Lung (tissue), 17 donors: ENCODE measurements at places on chromosomes 12 and 14.

DNA sequence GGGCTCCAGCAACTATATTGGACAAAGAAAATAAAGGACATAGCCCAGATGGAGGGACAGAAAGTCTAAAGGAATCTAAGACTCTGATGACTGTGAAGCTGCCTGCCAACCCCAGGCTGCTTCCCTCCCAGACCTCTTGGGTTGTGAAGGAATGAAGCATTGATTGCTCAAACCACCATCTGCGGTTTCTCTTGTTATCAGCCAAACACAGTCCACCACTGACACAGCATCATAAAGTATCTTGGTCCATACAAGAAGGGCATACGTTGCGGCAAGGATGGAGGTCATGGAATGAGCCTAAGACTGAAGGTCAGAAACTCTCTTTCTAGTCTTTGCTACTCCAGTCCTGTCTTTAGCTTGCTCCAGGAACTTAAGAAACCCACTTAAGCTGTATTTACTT, 58.5 kb upstream of the PLXNC1 start:
- H3K27me3 ChIP-seq: no peaks in the 10 kb centered on the region
- no peaks in the 10 kb centered on the region for H3K36me3 ChIP-seq
- H3K4me3 ChIP-seq: no peak overlapping the region
- no peak for DNase-seq

- H3K36me3 ChIP-seq: no peaks in the 10 kb centered on the region
- H3K27me3 ChIP-seq: no peaks in the 10 kb centered on the region
- H3K4me3 ChIP-seq: no peak overlapping the region
- no peaks in the 10 kb centered on the region for H3K4me1 ChIP-seq
- no peak overlapping the region for H3K27ac ChIP-seq
Observed at GRCh38 chr12:19912991-19913390, 455.3 kb upstream of the PDE3A start.

DNA sequence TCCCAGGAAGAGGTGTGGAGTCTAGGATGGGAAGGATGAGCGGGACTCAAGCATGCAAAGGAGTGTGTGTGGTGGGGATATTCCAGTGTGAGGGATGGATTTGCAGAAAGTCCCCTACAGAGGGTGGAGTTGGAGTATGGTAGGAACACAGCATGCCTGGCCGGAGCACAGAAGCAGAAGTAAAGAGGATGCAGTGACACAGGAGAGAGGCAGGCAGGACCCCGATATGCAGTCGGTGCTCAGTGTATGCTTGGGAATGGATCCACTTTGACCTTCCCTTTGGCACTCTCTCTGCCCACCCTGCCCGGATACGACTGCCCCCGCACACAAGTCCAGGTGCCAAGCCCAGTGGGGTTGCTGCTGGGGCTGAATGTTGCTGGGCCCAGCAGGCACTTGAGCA, 21.3 kb downstream of the WSCD2 start:
- no peaks in the 10 kb centered on the region for H3K4me1 ChIP-seq
- no peaks in the 10 kb centered on the region for H3K27me3 ChIP-seq
- H3K36me3 ChIP-seq: no peaks in the 10 kb centered on the region
- no peak overlapping the region for H3K27ac ChIP-seq
- DNase-seq: no peak
- no peak overlapping the region for H3K4me3 ChIP-seq

DNA sequence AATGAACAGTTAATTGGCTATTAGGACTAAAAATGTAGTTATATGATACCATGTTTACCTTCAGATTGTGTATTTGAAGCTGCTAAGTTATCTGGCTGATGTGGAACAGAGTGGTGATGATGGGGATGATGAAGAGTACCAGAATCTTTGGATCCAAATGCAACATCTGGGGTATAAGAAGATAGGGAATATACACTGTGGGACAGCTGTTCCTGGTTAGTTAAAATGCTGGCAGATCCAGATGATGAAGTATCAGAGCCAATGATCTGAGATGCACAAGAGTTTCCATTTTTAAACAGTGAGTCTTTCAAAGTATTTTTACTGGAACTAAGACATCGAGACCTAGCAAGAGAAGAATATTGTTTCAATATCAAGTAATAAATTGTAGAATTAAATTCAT, 31.6 kb downstream of the SENP1 start:
- H3K4me1 ChIP-seq: no peaks in the 10 kb centered on the region
- DNase-seq: no peak
- peaks cover 9% of the 10 kb centered on the region for H3K36me3 ChIP-seq
- no peak overlapping the region for H3K27ac ChIP-seq

GRCh38 chr12:117472983-117473382, 111.6 kb upstream of the NOS1 start:
- no peaks in the 10 kb centered on the region for H3K27me3 ChIP-seq
- DNase-seq: no peak
- H3K4me1 ChIP-seq: no peaks in the 10 kb centered on the region

DNA sequence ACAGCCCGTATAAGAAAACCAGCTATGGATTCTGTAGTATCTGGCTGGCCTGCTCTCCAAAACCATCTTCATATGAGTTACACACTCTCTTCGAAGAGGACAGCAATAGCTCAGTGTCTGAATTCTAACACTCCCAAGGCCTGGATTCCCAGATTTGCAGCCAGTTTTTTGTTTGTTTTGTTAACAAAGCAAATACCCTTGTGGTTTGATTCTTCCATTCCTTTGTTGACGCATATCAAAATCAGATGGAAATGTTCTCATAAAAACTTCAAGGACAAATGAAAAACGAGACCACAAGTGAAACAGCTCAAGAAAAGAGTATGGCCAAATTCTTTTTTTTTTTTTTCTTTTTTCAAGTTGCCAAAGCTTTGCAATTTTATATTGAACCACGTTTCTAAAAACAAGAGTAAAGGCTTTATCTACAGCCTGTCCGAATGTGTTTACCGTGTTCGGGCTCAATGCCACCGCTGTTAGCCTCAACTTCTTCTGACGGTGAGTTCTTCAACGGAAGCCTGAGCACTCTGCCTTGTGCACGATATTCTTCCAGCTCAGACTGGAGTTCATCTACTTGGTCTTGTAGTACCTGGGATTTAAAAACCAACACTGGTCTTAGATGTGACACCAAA, 67.5 kb downstream of the NIN start:
- H3K27me3 ChIP-seq: no peaks in the 10 kb centered on the region
- DNase-seq: no peak
- H3K4me3 ChIP-seq: no peak overlapping the region
- peaks cover 33% of the 10 kb centered on the region for H3K36me3 ChIP-seq

DNA sequence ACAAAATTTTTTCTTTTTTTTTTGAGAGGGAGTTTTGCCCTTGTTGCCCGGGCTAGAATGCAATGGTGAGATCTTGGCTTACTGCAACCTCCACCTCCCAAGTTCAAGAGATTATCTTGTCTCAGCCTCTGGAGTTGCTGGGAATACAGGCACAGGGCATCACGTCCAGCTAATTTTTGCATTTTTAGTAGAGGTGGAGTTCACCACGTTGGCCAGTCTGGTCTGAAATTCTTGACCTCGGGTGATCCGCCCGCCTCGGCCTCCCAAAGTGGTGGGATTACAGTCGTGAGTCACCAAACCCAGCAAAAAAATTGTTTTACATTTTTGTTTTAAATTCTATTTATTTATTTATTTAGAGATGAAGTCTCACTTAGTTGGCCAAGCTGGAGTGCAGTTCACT, 4.7 kb upstream of the SLC2A14 start:
- H3K4me1 ChIP-seq: no peaks in the 10 kb centered on the region
- H3K4me3 ChIP-seq: no peak overlapping the region

- H3K4me1 ChIP-seq: no peaks in the 10 kb centered on the region
- peaks cover 14% of the 10 kb centered on the region for H3K27me3 ChIP-seq
- H3K27ac ChIP-seq: no peak overlapping the region
Observed at GRCh38 chr12:114206525-114206924, 199.4 kb downstream of the TBX5 start.

DNA sequence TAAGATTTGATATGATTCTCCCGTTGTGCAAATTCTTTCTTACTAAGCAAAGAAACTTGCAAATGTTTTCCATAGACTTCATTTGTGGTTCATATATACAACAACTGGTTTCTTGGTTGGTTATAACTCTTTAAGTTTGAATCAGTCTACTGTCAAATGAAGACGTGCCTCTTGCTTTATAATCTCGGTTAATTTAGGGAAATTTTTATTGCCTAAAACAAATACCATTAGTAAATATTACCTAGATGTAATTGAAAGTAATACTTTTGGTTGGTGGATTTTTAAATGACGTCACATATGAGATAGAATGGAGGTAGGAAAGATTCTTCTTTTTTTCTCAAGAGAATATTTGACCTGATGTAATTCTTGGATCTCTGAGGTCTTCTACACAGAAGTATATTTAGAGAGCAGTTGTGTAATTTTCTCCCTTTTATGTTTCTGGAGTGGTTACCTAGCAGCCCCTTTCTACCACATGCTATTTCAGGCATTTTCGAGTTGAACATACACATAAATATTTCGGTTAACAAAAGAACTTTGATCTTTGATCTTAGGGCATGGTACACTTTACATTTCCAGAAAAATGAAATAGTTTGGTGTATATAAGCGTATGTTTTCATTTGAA, 1.7 kb downstream of the ATF7IP start:
- no peaks in the 10 kb centered on the region for H3K36me3 ChIP-seq
- H3K4me3 ChIP-seq: no peak overlapping the region
- H3K27ac ChIP-seq: peak overlapping the region; percentile 79
- DNase-seq: peak; percentile 73

GRCh38 chr12:32501835-32502333, 102.5 kb downstream of the FGD4 start:
- no peaks in the 10 kb centered on the region for H3K27me3 ChIP-seq
- peak overlapping the region; percentile 43 for H3K27ac ChIP-seq
- H3K4me1 ChIP-seq: peaks cover 53% of the 10 kb centered on the region
- DNase-seq: peak; percentile 74
- H3K36me3 ChIP-seq: no peaks in the 10 kb centered on the region

DNA sequence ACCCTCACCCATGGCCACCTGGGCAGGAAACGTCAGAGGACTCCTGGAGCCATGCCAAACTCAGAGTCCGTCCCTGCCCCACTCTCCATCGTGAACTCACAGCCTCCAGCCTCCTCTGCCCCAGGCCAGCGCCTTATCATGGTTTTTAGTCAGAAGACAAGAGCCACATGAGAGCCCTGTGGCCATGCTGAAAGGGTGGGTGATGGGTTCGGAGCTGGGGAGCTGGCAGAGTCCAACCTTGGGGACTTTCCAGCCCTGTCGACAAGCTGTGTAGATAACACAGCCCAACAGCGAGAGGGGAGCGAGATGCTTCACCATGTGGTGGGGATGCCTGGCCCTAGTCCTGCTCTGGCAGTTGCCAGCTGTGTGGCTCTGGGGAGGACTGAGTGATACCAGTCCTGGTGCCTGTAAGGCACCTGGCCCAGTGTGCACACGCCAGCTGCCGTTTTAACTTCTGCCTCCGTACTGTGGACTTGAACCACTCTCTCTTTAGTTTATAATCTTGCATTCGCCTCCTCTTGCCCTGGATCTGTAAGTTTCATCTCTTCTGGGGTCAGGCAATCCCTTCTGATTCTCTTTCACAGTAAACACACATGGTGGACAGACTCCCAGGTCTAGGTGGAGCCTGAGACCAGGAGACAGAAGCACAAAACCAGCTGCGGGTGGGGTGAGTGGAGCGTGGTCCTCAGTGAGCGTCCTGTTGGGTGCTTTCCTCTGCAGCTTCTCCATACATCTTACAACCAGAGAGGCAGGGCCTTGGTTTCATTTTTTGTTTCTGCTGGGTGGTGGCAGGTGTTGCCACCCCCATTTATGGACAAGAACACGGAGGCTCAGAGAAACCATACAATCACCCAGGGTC, 55.3 kb downstream of the RIN3 start:
- no peaks in the 10 kb centered on the region for H3K4me1 ChIP-seq
- no peaks in the 10 kb centered on the region for H3K36me3 ChIP-seq
- no peak overlapping the region for H3K27ac ChIP-seq
- no peak for DNase-seq
- H3K4me3 ChIP-seq: no peak overlapping the region

GRCh38 chr12:89208661-89209096, 143.6 kb downstream of the DUSP6 start:
- no peaks in the 10 kb centered on the region for H3K36me3 ChIP-seq
- H3K27ac ChIP-seq: no peak overlapping the region
- H3K4me1 ChIP-seq: no peaks in the 10 kb centered on the region
- H3K27me3 ChIP-seq: no peaks in the 10 kb centered on the region

DNA sequence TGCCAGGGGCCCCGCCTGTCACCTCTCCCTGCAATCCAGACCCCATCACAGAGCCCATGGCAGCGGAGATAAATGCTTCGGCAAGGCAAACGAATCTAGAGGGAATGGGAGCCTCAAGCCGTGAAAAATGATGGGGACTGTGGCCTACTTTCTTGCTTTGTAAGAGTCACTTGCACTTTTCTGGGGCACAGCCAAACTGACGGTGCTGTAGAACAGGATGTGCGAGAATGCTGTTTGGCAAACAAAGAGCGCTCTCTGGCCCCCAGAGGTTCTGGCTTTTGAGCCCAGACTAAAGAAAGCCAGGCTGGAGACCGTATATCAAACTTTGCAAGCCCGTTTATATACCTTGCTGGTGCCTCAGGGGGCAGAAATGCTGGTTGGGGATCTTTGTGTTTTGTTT, 108.7 kb downstream of the CACNA1C start:
- H3K27ac ChIP-seq: peak overlapping the region; percentile 24
- H3K36me3 ChIP-seq: no peaks in the 10 kb centered on the region
- no peaks in the 10 kb centered on the region for H3K27me3 ChIP-seq
- no peak overlapping the region for H3K4me3 ChIP-seq
- no peaks in the 10 kb centered on the region for H3K4me1 ChIP-seq
- peak; percentile 73 for DNase-seq

- peaks cover 4% of the 10 kb centered on the region for H3K27me3 ChIP-seq
- DNase-seq: no peak
Observed at GRCh38 chr14:95897280-95897679, 20.6 kb downstream of the TUNAR start.

- H3K36me3 ChIP-seq: no peaks in the 10 kb centered on the region
- H3K27ac ChIP-seq: no peak overlapping the region
- no peaks in the 10 kb centered on the region for H3K27me3 ChIP-seq
- DNase-seq: no peak
- H3K4me3 ChIP-seq: no peak overlapping the region
Observed at GRCh38 chr12:117629454-117629853, 268.0 kb upstream of the NOS1 start.

DNA sequence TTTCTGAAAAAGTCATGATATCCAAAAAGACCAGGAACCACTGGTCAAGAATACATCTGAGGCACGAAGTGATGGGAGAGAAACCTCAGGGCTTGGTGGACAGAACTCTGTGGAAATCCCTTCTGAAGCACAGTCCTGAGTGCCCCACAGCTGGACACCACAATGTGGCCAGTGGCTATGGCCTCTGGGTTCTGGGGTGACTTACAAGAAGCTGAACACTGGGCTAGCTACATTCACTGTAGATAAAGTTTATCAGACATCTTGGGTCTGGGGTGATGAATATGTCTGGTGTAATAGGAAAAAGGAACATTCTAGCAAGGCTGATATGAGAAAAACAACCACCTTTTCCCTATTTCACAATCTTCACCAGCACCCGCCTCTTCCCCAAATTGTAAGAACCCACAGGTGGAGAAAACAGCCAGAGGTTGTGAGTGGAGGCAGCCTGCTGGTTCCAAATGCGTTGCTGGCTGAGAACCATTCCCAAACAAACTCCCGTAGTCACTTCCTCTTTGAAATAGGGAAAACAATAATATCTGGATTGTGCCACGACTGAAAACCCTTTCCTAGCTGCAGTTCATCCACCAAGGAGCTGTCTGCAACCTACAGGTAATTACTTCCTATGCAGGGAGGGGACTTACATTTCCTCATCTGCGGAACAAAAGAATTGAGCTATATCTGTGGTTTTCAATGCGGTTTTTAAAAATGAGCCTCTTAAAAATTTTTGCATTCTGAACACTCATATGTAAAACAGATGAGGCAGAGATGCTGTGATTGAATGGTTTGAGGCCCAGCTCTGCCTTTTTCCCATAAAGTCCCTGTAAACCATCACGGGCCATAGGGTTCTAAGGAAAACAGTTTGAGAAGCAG, 193.6 kb downstream of the SLC41A2 start:
- H3K27me3 ChIP-seq: no peaks in the 10 kb centered on the region
- H3K4me1 ChIP-seq: no peaks in the 10 kb centered on the region
- no peak overlapping the region for H3K27ac ChIP-seq
- no peak overlapping the region for H3K4me3 ChIP-seq
- no peaks in the 10 kb centered on the region for H3K36me3 ChIP-seq
